ENCODE measurements at places on chromosomes 2 and 18.

- no peaks in the 10 kb centered on the region for H3K4me1 ChIP-seq
- no peaks in the 10 kb centered on the region for H3K36me3 ChIP-seq
- no peaks in the 10 kb centered on the region for H3K27me3 ChIP-seq
- H3K27ac ChIP-seq, result no peak overlapping the region
- H3K4me3 ChIP-seq, result no peak overlapping the region
Measured at GRCh38 chr2:226760412-226761194, 39.0 kb downstream of the IRS1 start.

DNA sequence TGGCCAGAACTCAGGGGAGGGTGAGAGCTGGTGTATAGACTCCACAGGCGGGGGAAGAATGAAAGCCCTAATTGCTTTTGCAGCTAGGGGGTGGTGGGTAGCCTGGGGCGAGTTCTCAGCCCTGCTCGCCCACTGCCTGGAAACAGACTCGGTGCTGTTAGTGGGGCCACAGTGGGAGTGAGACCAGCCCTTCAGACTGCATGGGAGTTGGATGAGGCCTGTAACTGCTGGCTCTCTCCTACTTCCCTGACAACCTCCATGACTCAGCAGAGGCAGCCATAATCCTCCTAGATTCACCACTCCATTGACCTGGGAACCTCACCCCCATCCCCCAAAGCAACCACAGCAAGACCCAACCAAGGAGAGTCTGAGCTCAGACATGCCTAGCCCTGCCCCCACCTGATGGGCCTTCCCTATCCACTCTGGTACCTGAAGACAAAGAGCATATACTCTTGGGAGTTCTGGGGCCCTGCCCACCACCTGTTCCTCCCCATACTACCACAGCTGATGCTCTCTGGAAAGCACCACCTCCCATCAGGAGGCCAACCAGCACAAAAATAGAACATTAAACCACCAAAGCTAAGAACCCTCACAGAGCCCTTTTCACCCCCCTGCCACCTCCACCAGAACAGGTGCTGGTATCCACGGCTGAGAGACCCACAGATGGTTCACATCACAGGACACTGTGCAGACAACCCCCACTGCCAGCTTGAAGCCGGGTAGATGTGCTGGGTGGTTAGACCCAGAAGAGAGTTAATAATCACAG is 226.3 kb downstream of the EIPR1 start:
- H3K4me1 ChIP-seq, result no peaks in the 10 kb centered on the region
- no peak overlapping the region for H3K27ac ChIP-seq
- H3K36me3 ChIP-seq, result no peaks in the 10 kb centered on the region
- H3K27me3 ChIP-seq, result no peaks in the 10 kb centered on the region
- DNase-seq, result no peak

- no peaks in the 10 kb centered on the region for H3K36me3 ChIP-seq
- no peak for DNase-seq
- H3K27ac ChIP-seq, result no peak overlapping the region
- H3K4me3 ChIP-seq, result no peak overlapping the region
Measured at GRCh38 chr2:101733257-101733993, 35.9 kb downstream of the MAP4K4 start.

DNA sequence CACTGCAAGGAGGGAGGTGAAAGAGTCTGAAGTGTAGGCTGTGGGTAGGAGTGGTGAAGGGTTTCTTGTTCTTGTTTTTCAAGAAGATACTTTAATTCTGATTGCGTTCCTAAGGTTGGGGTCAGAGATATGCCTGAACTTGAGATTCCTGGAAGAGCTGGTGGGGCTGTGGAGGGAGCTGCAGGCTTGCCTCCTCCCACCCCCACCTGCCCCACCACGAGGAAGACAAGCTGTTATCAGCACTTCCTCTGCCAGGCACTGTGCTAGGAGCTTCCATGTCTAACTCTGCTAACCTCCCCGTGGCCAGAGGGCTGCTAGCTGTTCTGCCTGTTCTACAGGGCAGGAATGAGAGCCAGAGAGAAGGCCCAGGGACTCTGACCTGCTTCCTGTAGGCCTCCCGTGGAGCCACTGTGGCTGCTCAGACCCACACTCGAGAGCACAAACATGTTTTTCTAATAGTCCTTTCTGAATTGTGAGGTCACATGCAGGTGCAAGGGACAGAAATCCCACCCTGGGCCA is 13.7 kb downstream of the ANKRD23 start:
- H3K36me3 ChIP-seq, result peaks cover 78% of the 10 kb centered on the region
- no peaks in the 10 kb centered on the region for H3K27me3 ChIP-seq
- no peak for DNase-seq
- no peak overlapping the region for H3K27ac ChIP-seq
- no peaks in the 10 kb centered on the region for H3K4me1 ChIP-seq

- peaks cover 5% of the 10 kb centered on the region for H3K36me3 ChIP-seq
- no peak overlapping the region for H3K4me3 ChIP-seq
- no peak overlapping the region for H3K27ac ChIP-seq
Measured at GRCh38 chr18:54209471-54210180, 14.8 kb downstream of the MBD2 start.

DNA sequence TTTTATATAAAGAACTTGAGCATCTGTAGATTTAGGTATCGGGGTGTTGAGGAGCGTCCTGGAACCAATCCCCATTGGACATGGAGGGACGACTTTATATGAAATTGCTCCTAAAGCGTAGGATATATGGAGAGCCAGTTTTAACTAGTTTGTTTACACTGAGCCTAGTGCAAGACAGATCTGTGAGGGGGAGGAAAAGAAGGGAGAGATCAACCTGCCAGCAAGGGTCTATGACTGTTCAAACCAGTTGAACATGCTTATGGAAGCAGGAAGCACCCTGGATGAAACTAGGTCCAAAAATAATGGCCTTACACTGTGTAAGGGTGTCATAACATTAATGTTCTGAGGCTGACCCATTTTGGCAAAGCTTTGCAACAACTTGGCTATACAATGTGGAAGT is 34.0 kb upstream of the SLC40A1 start:
- no peaks in the 10 kb centered on the region for H3K36me3 ChIP-seq
- H3K27ac ChIP-seq, result no peak overlapping the region
- no peaks in the 10 kb centered on the region for H3K4me1 ChIP-seq
- H3K27me3 ChIP-seq, result no peaks in the 10 kb centered on the region
- no peak overlapping the region for H3K4me3 ChIP-seq

- H3K4me3 ChIP-seq, result no peak overlapping the region
- H3K27me3 ChIP-seq, result no peaks in the 10 kb centered on the region
- H3K27ac ChIP-seq, result peak overlapping the region; percentile 50
- H3K4me1 ChIP-seq, result peaks cover 53% of the 10 kb centered on the region
- H3K36me3 ChIP-seq, result no peaks in the 10 kb centered on the region
Measured at GRCh38 chr2:197269815-197270214, 40.8 kb downstream of the ANKRD44 start.
